ENCODE measurements at places on chromosomes 7 and 10. TPM values are rescaled to one million over a fixed set of nuclear protein-coding genes. Genes with fewer than 3 reads are reported as not detected.

Gene EXOSC1
- total RNA-seq, result 41.9 TPM

Gene NEURL1
- total RNA-seq, result under 0.01 TPM

Gene MYO3A
- not detected for total RNA-seq

Gene RSPH10B2
- total RNA-seq, result under 0.01 TPM

Gene KIF5B
- 145 TPM for total RNA-seq

Gene ANXA8L1
- 0.44 TPM for total RNA-seq

Gene MNX1
- not detected for total RNA-seq

Gene RAPGEF5
- total RNA-seq, result 1.3 TPM

Gene CLCN1
- not detected for total RNA-seq

Gene NEUROG3
- total RNA-seq, result not detected

Gene SH2D4B
- not detected for total RNA-seq

Gene TUBB8
- total RNA-seq, result not detected

Gene GHITM
- 214 TPM for total RNA-seq

Gene ADIRF
- 195 TPM for total RNA-seq
